Stimulated activated CD8-positive, alpha-beta memory T cell treated with anti-CD3 and anti-CD28 coated beads, Interleukin-7, amount 100 ng/mL, for 48 hours (primary cell): ENCODE measurements at places on chromosomes 11 and 22.
A peak's percentile ranks its signal among the peaks of the same experiment; 100 is the strongest.

GRCh38 chr11:69647390-69647748 is 6.4 kb downstream of the CCND1 start:
- no peak for DNase-seq

DNA sequence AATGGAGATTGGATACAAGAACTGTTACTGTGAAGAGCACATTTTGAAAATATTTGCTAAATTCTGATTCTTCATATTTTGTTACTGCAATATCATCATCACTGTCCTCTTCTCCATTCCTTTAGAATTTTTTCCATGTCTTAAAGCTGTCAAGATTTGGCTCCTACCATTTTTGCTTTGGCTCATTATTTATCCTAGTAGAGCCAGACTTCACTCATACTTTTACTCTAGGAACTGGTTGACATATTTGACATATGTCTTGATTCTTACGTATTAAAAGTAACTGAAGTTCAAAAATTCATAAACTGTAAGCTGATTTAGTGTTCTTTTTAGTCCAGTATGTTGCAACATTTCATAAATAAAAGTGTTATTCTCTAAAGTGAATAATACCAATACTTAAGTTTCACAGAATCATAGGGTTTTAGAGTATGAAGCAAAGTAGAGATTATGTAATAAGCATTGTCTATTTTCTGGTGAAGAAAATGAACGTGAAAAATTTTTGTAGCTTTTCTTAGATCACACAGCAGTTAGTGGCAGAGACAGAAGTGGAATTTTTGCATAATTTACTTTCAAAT is 225.6 kb downstream of the TMEM135 start:
- no peak for DNase-seq

GRCh38 chr11:125941619-125942611 is 3.9 kb upstream of the VSIG10L2 start:
- peak; percentile 25 for DNase-seq

DNA sequence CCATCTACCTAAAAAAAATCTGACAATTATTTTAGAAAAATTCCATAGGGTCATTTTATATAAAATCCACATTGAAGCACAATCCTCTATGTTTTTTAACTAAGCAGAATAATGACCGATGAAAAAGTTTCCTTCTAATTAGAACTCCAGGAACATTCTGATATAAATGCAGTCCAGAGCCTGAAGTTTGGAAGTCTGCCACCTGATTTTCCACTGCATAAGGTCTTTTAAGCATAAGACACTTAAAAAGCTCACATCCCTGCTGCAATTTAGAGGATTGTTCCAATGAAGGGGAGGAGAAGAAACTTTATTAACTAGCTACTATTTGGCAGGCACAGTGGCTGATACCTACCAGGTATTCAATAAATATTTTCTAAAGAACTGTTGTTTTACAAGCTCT is 570.3 kb upstream of the ANO5 start:
- DNase-seq: no peak

GRCh38 chr11:117879516-117880480 is 3.3 kb upstream of the FXYD6 start:
- no peak for DNase-seq

GRCh38 chr11:980438-981357 is 55.0 kb downstream of the AP2A2 start:
- no peak for DNase-seq

DNA sequence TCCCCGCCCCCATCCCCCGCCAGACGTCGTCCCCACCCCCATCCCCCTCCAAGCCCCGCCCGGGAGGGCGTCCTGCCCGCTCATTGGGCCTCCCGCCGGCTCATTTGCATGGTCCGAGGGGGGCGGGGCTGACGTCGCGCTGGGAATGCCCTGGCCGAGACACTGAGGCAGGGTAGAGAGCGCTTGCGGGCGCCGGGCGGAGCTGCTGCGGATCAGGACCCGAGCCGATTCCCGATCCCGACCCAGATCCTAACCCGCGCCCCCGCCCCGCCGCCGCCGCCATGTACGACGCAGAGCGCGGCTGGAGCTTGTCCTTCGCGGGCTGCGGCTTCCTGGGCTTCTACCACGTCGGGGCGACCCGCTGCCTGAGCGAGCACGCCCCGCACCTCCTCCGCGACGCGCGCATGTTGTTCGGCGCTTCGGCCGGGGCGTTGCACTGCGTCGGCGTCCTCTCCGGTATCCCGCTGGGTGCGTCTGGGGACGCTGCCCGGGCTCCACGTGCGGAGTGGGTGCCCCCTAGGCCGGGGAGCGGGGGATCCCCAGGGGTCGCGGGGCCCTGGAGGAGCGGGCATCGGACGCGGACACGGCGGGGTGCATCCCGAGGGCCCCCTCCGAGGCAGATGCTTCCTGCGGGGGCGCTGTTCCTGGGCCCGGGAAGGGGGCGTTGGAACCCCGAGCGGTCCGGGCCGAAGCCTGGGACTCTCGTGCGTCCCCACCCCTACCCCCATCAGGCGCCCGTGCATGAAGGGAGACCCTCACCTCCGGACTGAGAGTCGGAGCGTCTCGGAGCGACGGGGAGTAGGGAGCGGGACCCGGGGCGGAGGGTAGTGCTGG is at the start of gene PNPLA3:
PNPLA3 (plus strand) TSS at position 175 of the 834 bp plus-strand sequence; CDS start at position 282, 107 bp downstream.
- DNase-seq: peak; percentile 69

GRCh38 chr11:65014726-65015227 is 817 bp downstream of the ARL2 start:
- peak; percentile 14 for DNase-seq

DNA sequence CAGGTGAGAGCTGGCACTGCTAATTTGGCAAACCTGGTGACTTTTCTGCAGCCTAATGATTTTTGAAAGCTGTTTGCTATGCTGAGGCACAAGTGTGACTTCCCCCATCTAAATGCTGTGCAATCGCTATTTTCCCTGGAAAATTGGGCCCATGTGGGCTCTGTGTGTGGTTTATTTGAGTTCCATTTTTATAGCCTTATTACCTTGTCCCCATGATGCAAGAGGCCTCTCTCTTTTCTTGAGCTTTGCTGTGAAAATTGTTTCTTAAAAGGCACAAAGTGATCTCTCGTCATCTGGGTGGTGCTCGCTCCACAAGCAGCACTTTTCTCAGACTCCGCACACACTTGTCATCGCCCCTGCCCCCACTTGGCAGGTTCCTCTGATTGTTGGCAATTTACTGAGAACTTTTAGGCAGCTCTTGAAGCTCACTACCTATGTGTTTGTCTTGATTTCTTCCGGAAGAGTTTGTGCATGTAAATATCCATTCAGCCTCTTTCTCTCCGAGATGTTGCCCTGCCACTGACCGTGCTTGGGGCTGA is 24.9 kb downstream of the BMAL1 start:
- no peak for DNase-seq

DNA sequence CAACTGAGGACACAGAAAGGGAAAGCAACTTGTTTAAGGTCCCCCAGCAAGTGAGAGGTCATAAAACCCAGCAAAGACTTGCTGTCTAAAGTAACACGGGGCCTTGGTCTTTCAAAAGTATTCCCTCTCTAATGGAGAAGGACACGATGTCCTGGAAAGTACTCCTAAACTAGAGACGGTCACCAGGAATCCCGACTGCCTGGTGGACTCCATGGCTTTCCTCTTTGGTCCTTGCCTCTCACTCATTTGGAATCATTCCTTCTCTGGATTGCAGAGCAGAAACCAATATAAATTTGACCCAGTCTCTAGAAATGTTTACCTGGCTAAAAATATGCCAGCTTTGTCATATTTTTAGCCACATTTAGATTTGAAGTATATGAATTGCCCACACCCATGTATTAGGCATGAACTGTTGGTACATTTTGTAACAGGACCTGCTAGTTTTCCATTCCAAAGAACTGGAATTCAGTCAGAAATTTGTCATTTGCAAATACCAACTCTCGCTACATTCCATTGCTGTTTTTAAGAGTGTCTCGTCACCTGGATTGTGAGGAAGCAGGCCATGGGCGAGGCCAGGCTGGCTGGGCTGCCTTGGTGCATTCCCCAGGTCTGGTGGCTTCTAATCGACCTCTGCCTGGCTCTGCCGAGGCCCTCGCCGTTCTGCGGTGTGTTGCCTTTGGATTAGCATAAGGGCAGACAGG is 12.9 kb downstream of the NAV2 start:
- no peak for DNase-seq

- no peak for DNase-seq
Observed at GRCh38 chr22:49767355-49768062, 60.2 kb downstream of the BRD1 start.

DNA sequence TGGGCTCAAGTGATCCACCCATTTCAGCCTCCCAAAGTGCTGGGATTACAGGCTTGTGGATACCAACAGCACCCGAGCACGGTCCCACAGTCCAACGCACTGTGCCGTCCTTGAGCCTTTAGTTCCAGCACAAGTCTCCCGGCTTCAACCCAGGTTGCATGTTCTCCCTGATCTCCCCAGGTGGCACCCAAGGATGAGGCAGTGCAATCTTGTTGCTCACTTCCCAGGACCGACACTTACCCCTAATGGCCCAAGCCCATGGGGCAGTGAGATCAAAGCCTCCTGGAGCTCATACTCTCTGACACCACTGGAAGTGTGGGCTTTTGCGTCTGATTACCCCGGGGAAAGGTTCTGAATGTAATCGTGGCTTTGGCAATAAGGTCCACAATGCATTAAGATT is 3.5 kb downstream of the PRAME start:
- DNase-seq: no peak

GRCh38 chr22:36397131-36398093 is 9.6 kb upstream of the MYH9 start:
- DNase-seq: no peak

DNA sequence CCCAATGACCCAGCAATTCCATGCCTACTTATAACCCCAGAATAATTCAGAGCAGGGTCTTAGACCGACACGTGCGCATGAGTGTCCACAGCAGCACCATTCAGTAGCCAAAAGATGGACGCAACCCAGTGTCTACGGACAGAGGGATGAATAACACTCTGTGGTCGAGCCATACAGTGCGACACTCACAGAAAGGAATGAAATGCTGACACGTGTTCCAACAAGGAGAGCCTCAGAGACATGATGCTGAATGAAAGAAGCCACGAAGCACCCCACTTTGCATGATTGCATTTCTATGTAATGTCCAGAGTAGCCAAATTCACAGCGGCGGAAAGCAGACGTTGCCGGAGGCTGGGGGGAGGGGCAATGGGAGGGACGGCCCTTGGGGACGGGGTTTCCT is 134.4 kb downstream of the CTTN start:
- DNase-seq: no peak

DNA sequence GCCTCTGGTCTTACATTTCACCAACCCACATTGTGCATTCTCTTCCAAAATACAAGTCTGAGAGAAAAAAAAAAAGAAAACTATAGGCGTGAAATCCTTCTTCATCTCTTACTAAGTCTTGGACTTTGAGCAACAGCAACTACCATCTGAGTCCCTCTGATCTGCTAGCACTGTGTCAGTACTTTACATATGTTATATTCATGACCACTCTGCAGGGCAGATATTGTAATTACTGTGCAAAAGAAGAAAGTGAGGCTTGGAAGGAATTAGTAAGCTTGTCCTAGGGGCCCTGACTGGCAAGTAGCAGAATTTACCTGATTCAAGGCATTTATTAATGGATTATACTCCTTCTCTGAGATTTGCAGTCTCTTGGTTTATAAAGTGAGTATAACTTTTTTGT is 52.7 kb upstream of the EED start:
- no peak for DNase-seq

- no peak for DNase-seq
Observed at GRCh38 chr11:27229511-27230191, 133.4 kb downstream of the CCDC34 start.

DNA sequence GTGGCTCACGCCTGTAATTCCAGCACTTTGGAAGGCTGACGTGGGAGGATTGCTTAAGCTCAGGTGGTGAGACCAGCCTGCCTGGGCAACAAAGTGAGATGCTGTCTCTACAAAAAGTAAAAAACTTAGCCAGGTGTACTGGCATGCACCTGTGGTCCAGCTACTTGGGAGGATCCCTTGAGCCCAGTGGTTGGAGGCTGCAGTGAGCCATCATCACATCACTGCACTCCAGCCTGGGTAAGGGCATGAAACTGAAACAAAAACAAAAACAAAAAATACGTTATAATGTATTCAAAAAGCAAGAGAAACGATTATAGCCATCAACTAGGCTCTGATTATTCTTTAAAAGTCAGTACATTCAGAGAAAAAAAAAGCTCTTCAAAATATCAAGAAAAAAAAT is 62.5 kb downstream of the TCF20 start:
- no peak for DNase-seq

DNA sequence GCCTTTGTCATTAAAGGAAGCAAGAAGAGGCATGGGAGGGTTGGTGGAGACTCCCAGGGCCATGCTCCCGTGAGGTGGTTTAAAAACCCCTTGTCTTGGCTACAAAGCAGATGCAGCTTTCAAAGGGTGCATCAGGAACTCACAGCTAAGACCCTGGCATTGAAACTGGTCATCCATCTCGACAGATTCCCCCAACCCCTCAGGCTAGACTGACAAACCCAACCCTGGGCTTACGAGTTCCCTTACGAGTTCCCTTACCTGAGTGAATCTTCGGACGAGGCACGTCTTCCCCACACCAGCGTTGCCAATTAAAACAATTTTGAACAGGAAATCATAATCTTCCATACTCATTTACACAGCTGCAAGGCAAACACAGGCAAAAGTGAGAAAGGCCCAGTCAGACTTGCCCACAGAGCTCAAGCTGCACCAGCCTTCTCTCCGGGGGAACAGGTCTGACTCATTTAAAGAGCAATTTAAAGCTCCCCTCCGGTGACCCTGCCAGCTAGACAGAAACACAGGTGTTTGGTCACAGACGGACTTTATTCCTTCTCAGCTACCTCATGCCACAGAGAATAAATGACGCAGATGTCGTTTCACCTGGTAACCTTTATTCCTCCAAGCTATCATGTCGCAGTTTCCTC is 74.6 kb downstream of the RAB30 start:
- no peak for DNase-seq

DNA sequence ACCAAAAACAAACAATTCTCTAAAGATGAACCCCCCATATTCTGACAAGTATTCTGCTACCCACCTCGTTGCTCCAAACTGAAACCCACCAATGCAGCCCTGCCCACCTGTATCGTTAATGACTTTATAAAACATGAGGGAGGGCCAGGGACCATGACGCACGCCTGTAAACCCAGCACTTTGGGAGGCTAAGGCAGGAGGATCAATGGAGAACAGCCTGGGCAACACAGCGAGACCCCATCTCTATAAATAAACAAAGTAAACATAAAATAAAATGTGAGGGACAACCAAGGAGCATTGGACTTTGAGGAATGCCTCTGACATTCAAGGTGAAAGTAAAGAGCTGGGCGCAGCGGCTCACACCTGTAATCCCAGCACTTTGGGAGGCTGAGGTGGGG is 39.8 kb upstream of the ATXN10 start:
- DNase-seq: no peak

- DNase-seq: no peak
Observed at GRCh38 chr11:79431535-79431934, 9.3 kb downstream of the TENM4 start.

DNA sequence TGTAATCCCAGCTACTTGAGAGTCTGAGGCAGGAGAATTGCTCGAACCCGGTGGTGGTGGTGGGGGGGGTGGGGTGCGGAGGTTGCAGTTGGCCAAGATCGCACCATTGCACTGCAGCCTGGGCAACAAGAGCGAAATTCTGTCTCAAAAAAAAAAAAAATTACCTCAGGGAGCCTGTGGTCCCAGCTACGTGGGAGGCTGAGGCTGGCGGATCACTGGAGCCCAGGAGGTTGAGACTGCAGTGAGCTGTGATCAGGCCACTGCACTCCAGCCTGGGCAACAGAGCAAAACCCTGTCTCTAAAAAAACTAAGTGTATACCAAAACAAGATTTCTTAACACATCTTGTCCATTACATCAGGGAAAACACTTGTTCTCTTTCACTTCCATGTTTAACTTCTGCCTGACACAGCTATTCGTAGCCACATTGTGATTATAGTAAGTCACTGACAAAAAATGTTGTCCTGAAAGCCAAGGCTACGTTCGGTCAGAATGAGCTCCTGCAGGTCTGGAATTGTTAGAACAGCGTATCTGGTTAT is 1.4 kb downstream of the TMEM80 start:
- no peak for DNase-seq
